Psoas muscle (tissue), 8 donors: ENCODE measurements at places on chromosomes 7 and 10.

GRCh38 chr7:126659124-126659523 lies 593.6 kb downstream of the GRM8 start:
- no peak for DNase-seq

DNA sequence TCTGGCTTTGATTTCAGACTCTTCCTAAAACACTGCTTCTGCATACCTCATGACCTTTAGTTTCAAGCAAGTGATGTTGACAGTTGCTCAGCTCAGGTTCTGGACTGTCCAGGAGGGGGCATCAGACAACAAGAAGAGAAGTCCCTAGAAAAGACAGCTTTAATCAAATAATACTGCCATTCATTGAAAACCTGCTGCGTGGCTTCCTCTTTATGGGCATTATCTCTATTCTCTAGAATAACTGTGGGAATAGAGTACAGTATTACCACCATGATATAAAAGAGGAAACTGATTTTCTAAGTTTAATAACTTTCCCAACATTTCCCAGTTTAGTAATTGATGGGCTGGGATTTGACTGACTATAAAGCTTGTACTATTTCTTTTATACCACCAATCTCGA lies 170.4 kb downstream of the SNX13 start:
- peak; percentile 32 for DNase-seq

DNA sequence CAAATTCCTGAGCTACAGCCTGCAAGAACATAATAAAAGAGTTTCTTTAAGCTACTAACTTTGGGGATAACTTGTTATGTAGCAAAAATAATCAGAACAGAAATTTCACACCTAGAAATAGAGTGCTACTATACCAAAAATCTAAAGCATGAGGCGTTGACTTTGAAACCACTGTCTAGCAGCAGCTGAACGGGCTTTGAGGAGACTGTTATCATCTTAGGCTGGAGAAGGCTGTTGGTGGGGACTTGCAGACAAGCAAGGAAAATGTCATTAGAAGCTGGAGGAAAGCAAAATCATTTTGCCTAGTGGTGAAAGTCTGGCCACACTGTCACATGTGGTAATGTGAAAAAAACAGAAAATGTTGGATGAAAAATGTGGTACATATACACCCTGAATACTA lies 48.4 kb upstream of the ST8SIA6 start:
- DNase-seq, result no peak

- no peak for DNase-seq
Measured at GRCh38 chr7:22998519-22998896, 15.4 kb downstream of the HYCC1 start.

DNA sequence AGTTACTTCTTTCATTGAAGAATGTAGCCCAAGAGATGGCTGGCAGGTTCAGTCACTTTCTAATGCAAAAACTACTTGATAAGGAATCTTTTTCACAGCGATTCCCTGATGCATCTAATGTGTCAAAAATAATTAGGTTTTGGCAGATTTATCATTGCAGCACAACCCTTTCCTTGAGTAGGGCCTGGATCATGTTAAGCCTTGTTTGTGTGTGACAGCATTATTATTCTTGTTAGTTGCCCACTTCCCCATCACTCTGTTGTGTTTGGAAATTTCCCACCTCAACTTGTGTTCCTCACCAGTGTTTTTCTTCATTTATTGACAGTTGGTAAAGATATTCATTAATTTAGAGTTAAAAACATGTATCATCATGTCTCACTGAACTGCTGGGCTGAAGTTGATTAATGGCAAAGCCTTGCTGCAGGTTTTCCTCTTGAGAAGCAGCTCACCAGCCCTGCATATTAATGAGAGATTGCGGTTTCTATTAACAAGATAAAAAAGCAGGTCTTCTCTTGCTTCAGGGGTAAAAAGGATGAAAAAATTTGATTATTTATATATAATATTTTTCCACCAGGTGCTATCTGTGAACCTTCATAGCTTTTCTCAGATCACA lies 233.3 kb upstream of the MDFIC start:
- no peak for DNase-seq

GRCh38 chr7:106914018-106914607 lies 49.0 kb downstream of the PIK3CG start:
- DNase-seq, result no peak
